ENCODE measurements at places on chromosomes 7 and 10.

- DNase-seq, result no peak
Observed at GRCh38 chr7:43929529-43930457, 3.6 kb downstream of the UBE2D4 start.

GRCh38 chr7:100157334-100158228, 942 bp downstream of the TRAPPC14 start:
- peak; percentile 39 for DNase-seq

GRCh38 chr10:44986670-44987069, 8.1 kb upstream of the DEPP1 start:
- no peak for DNase-seq

- no peak for DNase-seq
Observed at GRCh38 chr10:117741524-117741923, 199.0 kb downstream of the EMX2 start.

GRCh38 chr7:148262721-148263229, 327.8 kb upstream of the C7orf33 start:
- peak; percentile 83 for DNase-seq
